GM18507 (cell line): ENCODE measurements at places on chromosomes 13 and 19.

GRCh38 chr19:37342753-37343152 lies 28.1 kb upstream of the ZNF527 start:
- DNase-seq, result no peak

DNA sequence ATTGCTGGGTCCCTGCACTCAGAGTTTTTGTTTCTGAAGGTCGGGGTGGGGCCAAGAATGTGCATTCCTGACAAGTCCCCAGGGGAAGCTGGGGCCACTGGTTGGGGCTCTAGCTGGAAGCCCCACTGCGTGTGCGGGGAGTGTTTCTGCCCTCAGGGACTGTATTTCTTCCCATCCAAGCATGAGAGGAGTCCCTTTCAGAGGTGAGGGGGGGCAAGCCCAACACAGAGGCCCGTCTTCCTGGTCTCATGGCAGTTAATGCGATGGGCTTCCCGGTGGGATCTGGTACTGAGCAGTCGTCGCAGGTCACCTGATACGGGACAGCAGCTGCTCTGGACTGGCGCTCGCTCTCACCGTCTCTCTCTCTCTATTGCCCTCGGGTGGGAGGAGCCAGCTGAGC lies 50.4 kb downstream of the GPR12 start:
- no peak for DNase-seq

DNA sequence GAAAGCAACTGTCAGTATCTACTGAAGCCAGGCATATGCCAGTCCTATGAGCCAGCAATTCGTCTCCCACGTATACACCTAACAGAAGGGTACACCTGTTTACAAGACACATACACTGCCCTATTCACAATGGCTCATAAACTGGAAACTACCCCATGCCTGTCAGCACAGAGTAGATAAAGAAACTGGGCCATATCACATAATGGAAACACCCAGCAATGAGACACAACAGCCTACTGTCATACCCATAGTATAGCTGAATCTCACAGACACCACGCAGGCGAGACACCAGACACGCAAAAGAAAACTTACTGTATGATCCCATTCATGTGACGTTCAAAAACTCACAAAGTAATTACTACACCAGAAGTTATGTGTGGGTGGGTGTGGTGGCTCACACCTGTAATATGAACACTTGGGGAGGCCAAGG lies 15.7 kb downstream of the NOSIP start:
- DNase-seq, result no peak

GRCh38 chr19:35774274-35775045 lies 904 bp upstream of the ARHGAP33 start:
- no peak for DNase-seq

DNA sequence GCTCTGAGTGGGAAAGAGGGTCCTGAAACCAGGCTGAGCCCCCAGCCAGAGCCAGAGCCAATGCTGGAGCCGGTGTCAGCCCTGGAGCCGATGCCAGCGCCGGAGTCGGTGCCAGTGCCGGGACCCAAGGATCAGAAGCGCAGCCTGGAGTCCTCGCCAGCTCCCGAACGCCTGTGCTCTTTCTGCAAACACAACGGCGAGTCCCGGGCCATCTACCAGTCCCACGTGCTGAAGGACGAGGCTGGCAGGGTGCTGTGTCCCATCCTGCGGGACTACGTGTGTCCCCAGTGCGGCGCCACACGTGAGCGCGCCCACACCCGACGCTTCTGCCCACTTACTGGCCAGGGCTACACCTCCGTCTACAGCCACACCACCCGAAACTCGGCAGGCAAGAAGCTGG lies 369 bp downstream of the NANOS3 start:
- no peak for DNase-seq

DNA sequence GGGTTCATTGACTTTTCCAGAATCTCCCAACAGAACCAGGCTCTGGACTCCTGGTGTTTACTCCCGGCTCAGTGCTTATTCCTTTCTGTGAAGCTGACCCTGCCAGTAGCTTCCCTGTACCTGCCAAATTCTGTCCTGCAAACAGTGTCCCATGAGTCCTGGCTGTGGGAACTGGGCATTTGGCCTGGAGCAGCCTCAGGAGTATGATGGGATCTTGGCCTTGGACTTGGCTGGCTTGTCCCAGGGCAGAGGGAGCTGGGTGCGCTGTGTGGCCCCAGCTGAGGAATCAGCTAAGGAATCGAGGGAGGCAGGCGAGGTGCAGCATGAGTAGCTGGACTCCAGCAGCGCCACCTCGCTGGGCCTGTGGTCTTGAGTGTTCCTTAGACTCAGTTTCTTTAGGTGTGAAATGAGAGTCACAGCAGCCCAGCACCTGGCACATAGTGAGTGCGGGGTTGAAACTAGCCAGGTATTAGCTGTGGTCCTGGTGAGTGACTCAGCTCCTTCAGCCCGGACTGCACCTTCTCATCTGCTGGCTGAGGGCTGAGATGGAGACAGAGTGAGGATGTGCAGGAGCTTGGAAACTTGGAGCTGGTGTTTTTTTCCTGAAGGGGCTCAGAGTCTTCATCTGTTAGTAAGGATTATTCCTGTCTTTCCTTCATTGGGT lies 10.4 kb downstream of the CLASRP start:
- DNase-seq, result no peak

GRCh38 chr19:10884274-10884673 lies 12.9 kb downstream of the CARM1 start:
- DNase-seq, result no peak

DNA sequence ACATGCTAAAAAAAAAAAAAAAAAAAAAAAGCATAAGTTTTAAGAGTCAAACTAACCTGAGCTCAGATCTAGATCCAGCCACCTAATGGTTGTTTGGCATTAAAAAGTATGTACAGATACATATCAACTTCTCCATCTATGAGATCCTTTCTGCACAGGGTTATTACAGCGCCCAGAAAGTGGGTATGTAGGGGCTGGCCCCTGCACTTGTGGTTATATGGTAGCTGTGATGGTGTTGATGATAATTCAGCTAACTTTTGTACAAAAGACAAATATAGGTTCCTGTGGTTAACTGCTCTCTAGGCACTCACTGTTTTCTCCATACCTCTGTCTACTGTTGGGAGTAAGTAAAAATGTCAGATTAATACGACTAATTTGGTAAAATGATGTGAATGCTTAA lies 81.7 kb downstream of the TNFRSF19 start:
- no peak for DNase-seq

DNA sequence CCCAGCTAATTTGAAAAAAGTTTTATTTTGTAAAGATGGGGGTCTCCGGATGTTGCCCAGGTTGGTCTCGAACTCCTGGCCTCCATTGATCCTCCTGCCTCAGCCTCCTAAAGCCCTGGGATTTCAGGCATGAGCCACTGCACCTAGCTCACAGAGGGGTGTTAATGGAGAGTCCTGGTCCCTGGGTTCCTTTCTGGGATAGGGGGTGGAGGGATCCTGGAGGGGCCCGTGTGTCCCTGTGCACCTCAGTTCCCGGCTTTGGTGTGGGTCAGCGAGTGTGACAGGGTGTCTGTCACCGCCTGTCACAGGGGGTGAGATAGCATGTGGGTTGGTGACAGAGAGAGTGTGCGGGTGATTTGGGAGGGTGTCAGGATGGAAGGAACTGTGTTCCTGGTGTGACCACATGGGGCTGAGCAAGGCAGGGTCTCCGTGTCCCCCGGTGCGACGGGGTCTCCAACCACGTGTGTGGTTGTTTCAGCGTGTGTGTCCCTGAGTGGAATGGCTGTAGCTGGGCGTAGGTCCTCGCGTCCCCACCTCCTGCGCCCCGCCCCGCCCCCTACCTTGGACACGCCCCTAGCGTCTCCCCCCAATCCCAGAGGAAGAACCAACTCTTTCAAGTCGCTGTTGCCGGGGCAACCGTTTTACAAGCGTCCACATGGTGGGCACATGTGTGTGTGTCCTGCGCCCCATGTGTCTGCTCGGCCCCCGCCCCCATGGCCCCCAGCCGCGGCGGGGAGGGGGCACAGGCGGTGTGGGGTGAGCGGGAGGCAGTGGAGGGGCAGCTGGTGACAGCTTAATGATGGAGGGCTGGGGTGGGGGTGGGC lies 2.9 kb upstream of the NRTN start:
- no peak for DNase-seq

DNA sequence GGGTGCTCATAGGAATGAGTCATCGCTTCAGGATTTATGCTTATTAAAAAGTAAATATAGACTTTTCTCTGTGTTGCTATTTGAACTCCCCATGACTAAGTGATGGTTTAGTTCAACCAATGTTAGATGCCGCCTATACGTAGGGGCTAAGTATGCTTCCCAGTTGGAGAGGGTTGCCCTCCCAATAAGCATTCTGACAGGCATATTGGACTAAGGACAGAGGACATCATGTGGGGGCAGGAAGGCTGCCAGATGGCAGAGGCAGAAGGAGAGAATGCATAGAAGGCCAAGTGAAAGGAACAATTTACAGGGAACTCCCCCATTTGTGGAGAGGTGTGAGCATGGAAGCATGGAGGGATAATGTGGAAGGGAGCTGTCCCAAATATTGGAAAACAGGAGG lies 318.4 kb upstream of the OBI1 start:
- no peak for DNase-seq

- DNase-seq, result no peak
Observed at GRCh38 chr19:45251452-45252354, 632 bp downstream of the MARK4 start.

- DNase-seq, result no peak
Observed at GRCh38 chr19:53549340-53549739, 11.4 kb downstream of the ZNF331 start.

DNA sequence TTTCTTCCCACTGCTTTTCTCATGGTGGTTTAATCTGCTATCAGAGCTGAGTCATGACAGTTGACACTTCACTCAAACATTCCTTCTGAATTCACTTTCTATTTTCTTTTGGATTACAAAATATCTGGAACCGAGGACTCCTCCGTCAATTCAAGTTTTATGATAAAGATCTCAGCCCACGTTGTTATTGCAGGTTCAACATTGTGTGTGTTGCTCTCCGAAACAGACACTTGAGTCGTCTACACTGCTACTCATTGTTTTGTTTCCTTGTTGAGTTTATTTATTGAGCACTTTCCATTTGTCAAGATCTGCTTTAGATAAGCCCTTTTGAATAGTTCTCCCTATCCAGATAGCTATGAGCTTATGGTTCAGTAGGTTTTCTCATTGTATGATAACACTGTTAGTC lies 636.1 kb upstream of the GPC6 start:
- no peak for DNase-seq

- DNase-seq, result no peak
Observed at GRCh38 chr13:109251956-109252355, 534.4 kb downstream of the IRS2 start.

DNA sequence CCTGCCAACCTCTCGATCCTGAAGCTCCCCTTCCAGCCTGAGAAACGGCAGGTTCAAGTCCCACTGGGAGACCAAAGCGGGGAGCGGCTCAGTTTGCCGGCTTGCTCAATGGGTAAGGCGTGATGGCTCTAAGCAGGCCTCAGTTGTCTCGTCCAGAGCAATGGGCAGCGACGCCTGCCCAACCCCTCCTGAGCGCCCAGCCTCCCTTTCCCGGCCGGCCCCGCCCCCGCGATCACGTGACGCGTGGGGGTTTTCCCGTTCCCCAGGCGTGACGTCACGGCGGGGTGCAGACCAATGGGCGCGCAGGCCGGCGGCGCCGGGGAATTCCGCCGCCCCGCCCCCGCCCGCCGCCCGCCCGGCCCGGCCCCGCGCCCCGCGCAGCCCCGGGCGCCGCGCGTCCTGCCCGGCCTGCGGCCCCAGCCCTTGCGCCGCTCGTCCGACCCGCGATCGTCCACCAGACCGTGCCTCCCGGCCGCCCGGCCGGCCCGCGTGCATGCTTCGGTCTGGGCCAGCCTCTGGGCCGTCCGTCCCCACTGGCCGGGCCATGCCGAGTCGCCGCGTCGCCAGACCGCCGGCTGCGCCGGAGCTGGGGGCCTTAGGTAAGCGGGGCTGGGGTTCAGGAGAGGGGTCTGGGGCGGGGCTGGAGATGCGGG lies at the start of gene RELB:
RELB (plus strand) TSS at position 378 of the 653 bp plus-strand sequence; CDS start at position 494, 116 bp downstream.
- DNase-seq, result peak; percentile 97

GRCh38 chr19:45217193-45217956 lies 27.8 kb downstream of the EXOC3L2 start:
- no peak for DNase-seq

DNA sequence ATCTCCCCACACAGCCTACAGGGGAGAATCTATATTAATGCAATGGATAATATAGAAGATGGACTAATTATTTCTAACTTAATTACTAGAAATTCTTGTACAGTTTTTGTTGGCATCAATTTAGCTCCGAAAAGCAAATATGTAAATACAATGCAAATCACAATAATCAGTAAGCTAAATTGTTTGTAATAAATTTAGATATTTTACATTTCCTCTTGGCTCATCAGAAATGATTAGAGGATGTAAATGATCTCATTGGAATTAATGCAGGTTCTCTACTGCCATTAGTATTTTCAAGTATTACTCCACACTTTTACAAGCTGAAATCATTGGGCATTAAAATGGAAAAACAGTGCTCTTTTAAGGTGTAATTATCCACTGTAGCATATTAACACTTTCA lies 741.8 kb upstream of the MIR17HG start:
- DNase-seq, result no peak

DNA sequence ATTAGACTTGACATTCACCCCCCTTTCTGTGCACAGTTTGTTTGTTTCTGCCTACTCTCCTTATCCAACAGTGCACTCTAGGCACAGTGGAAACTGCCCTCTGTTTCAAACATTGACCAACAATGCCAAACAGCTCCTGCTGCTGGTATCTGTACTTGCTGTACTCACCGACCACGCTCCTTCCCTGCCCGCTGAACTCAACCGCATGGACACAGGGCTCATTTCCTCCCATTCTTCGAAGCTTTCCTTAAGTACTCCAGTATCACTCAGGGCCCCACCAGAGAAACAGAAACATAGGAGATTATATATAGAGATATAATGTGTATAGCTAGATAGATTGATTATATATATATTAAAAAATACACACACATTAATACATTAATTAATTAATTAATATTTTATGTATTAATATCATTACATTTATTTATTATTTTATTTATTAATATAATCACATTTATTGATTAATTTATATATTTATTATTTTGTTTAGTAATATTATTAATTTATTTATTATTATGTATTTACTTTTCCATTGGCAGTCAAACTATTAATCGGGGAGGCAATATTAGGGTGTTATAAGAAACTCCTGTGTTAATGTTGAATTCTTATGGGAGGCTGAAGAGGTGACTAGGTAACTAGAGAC lies 1528.2 kb downstream of the EFNB2 start:
- no peak for DNase-seq

GRCh38 chr19:49858088-49858985 lies 7.4 kb downstream of the PTOV1 start:
- no peak for DNase-seq

GRCh38 chr19:8022275-8022674 lies 16.8 kb upstream of the ELAVL1 start:
- no peak for DNase-seq

DNA sequence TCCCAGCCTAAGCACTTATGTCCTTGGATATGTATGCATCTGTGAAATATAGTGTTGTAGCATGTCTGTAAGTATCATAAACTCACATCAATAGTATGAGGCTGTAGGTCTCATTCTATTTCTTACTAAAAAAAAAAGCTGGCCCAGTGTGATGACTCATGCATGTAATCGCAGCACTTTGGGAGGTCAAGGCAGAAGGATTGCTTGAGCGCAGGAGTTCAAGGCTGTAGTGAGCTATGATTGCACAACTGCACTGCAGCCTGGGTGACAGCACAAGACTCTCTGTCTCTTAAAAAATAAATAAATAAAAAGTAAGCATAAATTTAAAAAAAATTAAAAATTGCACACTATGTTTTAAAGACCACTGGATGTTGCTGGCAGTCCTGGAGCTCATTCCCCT lies 79.1 kb upstream of the SPATA13 start:
- no peak for DNase-seq
